Right renal pelvis (tissue), 4 donors: ENCODE measurements at places on chromosomes 4 and X. TPM values are rescaled to one million over a fixed set of nuclear protein-coding genes. Genes with fewer than 3 reads are reported as not detected.

TCP11X2 gene
- polyA plus RNA-seq, result 0.68 TPM

L1CAM gene
- 48.4 TPM for polyA plus RNA-seq

ARHGAP6 gene
- polyA plus RNA-seq, result 15.9 TPM

MTTP gene
- 9.9 TPM for polyA plus RNA-seq

FAM241A gene
- polyA plus RNA-seq, result 1.7 TPM

ADH1C gene
- polyA plus RNA-seq, result 95.3 TPM
